ENCODE measurements at places on chromosomes 5 and 9.

- DNase-seq: peak; percentile 83
Measured at GRCh38 chr9:136671646-136672430, 9.1 kb downstream of the EGFL7 start.

GRCh38 chr9:24118190-24118589, 292.1 kb upstream of the ELAVL2 start:
- no peak for DNase-seq

GRCh38 chr9:83792746-83793145, 24.8 kb downstream of the GKAP1 start:
- DNase-seq: no peak

GRCh38 chr9:6926436-6926835, 168.7 kb downstream of the KDM4C start:
- no peak for DNase-seq

DNA sequence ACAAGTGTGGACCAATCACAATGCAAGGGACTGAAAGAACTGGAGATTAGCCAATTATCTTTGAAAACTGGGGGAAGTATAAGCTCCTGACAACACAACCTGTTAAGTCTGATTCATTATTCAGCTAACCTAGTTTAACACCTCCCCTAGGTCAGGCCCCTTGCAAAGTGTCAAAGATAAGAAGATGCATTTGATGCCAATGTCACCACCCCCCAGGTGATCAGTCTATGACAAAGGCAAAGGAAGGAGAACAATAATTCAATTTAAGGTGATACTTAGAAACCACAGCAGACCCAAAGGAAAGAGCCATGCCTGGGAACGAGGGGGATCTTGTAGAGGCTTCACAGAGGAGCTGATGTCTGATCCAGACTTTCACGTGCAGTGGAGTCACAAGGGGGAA, 137.9 kb downstream of the FBXL7 start:
- no peak for DNase-seq

- no peak for DNase-seq
Measured at GRCh38 chr9:70533492-70533891, 119.0 kb upstream of the KLF9 start.

DNA sequence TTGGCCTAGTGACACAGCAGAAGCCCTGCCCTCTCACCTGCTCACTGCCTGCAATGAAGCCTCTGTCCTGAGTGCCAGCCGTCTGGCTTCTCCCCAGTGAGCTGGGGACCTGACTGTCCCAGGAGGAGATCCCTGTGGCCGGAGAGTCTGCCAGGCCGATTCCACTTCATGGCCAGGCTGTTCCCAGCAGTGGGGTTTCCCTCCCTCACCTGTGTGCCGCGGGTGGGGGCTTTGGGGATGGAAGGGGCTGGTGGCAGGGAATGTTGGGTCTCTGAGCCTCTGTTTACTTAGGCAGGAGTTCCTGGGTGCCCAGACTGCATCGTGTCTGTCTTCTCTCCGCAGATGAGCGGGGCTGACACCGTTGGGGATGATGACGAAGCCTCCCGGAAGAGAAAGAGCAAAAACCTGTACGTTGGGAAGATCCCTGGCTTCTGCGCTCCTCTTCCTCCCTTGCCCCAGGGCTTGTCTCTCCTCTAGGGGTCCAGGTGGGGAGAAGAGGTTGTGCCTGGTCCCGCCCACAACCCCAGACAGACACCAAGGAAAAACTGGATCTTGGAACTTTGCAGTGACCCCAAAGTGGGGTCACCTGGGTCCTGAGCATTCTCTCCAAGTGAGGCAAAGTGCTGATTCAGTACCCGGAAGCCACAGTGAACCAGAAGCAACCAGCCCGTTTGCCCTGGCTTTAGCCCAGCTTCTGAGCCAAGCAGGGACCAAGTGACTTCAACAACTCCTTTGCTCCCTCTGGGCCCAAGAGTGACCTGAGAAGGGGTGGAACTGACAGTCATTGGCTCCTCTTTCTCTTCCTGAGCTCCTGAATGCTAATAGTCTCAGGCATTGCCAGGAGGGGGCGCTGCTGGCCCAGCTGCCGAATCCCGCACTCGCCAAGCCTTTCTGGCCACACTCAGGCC, 127.7 kb downstream of the RGS3 start:
- DNase-seq: peak; percentile 74

DNA sequence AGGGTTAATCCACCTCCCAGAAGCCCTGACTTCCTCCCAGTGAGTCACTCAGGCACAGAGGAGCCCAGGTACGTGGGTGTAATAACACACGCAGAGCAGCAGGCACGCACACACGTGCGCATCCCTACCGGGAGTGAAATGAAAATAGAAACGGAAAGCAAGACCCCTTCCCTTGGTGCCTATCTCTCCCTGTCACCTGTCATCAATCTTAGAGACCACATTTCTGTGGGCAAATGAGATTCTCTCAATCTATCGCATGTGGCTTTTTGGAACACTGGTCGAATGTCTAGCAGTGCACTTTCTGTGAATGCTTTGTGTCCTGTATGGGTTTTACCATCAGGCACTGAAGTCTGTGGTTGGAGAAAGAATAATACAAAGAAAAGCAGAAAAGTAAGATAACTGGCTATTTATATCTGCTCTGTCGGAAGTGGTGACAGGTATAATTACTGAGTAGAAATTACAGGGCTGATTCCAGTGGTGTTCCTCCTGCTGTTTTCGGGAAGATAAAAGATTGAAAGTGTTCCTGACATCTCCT, 137.7 kb upstream of the GRIA1 start:
- DNase-seq: no peak

GRCh38 chr5:144429405-144429804, 258.7 kb downstream of the KCTD16 start:
- no peak for DNase-seq

- DNase-seq: no peak
Measured at GRCh38 chr9:82127465-82127864, 138.9 kb downstream of the SPATA31D1 start.

- DNase-seq: no peak
Measured at GRCh38 chr5:93586736-93587596, 3.9 kb downstream of the NR2F1 start.

- DNase-seq: no peak
Measured at GRCh38 chr5:133396187-133396741, 216.1 kb downstream of the FSTL4 start.

- no peak for DNase-seq
Measured at GRCh38 chr9:30459156-30459555, 1925.3 kb upstream of the ACO1 start.

DNA sequence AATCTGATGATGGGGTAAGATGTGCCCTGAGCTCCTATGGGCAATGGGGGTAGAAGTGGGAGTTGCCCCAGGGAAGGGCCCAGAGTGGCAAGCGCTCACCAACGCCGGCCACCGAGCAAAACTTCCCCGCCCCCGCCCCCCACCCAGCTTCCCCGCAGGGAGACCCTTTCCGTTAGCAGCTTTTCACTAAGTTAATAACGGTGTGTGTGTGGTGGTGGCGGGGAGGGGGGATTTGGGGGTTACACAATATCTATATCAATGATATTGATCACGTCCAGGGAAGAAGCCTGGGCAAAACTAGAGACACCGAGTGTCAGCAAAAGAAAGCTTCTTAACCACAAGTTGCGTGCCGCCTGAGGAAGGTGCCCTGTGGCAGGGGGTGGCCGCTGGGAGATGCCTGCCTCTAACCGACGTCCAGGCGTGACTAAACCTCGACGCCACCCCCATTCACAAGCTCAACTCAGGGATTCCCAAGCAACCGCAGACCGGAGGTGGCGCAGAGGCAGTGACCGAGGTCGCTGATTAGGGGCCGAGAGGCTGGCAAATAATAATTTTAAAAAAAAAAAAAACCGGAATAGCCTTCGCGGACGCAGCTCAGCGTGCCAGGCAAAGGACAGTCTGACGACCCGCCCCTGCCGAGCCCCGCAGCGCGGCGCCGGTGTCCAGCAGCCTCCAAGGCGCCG, 222.6 kb downstream of the MEF2C start:
- DNase-seq: no peak

GRCh38 chr5:57216714-57217113, 42.9 kb downstream of the GPBP1 start:
- peak; percentile 27 for DNase-seq

DNA sequence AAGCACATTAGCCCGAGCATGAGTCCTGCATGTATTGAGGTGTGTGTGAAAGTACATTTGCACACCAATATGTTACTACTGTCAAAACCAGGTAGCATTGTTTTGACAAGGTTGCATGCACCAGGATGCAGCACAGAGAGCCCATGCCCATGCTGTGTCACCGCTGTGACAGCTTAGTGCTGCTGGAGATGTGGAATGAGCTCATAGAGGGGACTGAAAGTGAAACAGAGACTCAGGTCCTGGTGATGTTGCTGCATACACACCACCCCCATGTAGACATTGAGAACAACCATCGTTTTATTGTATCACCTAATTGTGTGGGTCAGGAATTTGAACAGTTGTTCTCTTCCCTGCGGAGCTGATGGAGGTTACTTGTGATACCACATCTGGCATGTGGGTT, 53.0 kb downstream of the GADD45G start:
- no peak for DNase-seq

DNA sequence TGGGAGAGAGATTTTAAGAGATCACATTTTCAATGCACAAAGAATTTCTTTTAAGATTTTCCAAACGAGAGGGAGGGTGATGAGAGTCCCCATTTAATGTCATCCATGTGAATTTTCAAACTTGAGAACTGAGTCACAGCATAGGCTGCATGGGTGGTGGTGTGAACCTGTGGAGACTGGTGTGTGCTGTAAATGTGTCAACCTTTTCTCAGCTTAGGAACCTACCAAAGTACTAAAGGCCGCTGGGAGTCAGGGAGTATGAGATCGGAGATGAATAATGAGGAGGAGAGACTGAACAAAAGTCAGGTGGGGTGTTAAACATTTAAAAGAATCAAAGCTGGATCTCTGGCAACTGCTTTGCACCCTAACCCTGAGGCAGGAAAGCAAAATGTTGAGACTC, 7.5 kb downstream of the ALDH1A1 start:
- DNase-seq: no peak

DNA sequence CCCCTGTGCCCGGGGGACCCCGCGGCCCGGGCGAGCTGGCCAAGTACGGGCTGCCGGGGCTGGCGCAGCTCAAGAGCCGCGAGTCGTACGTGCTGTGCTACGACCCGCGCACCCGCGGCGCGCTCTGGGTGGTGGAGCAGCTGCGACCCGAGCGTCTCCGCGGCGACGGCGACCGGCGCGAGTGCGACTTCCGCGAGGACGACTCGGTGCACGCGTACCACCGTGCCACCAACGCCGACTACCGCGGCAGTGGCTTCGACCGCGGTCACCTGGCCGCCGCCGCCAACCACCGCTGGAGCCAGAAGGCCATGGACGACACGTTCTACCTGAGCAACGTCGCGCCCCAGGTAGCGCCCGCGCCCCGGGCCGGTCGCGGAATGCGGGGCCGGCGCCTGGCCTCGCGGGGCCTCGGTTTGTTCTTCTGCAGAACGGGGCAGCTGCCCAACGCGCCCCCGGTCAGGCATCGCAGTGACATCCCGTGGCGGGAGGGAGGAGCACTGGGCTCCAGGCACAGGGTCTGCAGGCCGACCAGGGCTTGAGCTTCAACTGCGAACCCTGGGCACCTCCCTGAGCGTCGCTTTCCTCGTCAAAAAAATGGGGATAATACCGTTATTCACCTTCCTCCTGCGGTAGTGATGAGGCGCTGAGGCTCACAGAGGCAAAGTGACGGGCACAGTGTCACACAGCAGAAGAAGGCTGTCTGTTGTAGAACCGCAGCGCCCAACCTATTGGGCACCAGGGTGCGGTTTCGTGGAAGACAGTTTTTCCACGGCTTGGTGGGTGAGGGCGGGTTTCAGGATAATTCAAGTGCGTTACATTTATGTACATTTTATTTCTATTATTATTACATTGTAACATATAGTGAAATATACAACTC, 777 bp downstream of the ENDOG start:
- DNase-seq: peak; percentile 49

- DNase-seq: peak; percentile 53
Measured at GRCh38 chr9:132288361-132288760, 66.4 kb downstream of the SETX start.

- DNase-seq: no peak
Measured at GRCh38 chr5:6936031-6936430, 222.8 kb downstream of the TENT4A start.

DNA sequence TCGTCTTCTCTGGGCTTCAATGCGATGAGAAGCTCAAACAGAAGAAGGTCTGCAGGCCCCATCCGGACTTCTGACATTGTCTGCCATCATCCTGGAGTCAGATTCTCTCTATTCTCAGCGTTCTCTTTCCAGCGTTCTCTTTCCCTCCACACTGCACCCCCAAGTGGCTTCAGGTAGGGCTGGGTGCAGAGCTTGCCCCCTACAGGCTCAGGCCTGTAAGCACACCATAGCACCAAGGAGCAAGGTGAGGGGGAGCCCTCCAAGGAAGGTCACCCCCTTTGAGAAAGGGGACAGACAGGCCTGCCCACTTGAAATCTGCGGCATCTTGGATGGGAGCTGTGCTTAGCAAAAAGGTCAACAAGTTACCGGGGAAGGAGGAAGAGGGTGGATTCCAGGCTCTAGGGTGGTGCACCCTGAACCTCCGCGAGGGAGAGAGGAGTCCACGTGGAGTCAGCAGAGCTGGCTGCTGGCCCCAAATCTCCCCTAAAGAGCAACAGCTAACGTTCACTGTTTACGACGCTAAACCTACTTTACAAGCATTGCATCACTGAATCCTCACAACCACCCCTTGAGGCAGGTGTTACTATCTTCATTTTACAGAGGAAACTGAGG, 27.5 kb downstream of the GPX3 start:
- DNase-seq: no peak

DNA sequence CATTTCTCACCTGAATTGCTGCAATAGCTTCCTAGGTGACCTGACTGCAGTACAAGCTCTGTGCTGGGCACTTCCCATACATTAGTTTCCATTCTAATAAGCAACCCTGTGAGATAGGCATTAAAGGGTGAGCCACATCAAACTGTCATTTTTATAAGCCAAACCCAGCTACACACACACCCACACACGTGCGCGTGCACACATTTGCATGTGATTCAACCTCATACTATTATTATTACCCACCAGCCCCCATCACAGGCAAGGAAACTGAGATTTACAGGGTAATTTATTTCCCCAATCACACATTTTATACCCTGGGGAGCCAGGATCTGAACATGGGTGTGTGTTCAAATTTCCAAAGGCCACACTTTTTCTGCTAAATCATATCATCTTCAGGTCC, 93.6 kb downstream of the TTLL11 start:
- DNase-seq: no peak

- DNase-seq: no peak
Measured at GRCh38 chr9:118651511-118651910, 717.7 kb downstream of the BRINP1 start.

DNA sequence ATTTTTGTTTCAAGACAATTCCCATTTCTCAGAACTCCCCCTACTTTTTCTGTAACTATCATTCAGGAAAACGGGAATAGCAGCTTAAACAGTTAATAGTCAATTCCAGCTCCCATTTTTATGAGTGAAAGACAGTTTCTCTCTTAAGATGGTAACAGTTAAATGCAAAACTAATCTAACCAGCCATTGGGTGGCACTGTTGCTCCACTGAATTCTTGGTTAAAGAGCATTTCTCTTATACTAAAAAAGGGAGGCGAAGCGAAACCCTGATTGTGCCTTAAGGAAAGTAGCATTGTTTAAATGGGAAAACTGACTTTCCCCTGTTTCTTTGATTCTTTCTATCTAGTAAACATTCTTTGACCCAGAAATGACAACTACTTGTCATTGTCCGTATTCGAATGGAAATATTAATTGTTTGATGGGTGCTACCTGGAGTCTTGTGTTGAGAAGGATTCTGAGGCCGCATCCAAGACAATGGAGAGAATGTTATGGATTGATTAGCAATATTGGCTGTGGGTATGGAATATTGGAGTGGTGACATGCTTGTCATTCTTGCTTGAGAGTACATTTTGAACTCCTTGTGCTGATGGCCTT, 507.8 kb downstream of the MAT2B start:
- DNase-seq: peak; percentile 11

Measured in hepatic stellate cell (primary cell).